ENCODE measurements at places on chromosomes 6 and 20.

DNA sequence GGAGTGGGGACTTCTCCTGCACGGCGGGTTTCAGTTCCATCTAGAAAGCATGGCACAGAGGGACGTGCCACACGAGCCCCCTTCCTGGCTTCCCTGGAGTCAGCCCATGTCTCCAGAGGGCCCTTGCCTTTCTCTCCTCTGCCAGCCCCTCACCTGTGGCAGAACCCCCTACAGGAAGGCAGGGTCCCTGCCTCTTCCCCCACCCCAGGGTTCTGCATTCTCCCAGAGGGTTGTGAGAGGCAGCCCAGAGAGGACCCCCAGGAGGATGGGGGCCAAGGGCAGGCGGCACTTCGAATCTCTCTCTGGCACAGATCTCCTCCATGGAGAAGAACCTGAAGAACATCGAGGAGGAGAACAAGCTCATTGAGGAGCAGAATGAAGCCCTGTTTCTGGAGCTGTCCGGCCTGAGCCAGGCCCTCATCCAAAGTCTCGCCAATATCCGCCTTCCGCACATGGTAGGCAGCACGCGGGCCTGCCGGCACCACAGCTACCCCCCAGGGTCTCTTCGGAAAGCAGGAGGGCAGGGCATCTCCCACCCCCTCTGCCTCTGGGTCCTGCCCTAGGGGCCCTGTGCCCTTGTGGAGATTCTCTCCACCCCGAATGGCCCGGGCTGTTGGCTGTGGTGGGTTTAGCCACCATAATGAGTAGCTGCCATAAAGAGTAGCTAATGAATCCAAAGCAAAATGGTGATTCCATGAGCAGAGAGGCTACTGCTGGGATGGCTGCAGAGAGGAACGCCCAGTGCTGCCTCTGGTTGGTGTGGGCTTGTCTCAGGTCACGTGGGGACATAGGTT is 15.9 kb upstream of the PCMTD2 start:
- DNase-seq = no peak

- DNase-seq = no peak
Measured at GRCh38 chr6:28488916-28489365, 26.7 kb downstream of the GPX6 start.

GRCh38 chr20:41432746-41433145 is 66.1 kb upstream of the EMILIN3 start:
- DNase-seq = no peak

GRCh38 chr6:148598724-148599123 is 148.1 kb upstream of the UST start:
- DNase-seq = no peak

- DNase-seq = no peak
Measured at GRCh38 chr6:136429264-136430065, 120.8 kb downstream of the MAP7 start.

Measured in stimulated activated CD8-positive, alpha-beta memory T cell treated with anti-CD3 and anti-CD28 coated beads, Interleukin-15, amount 100 ng/mL, for 1 hour (primary cell).